Mucosa of gallbladder (tissue), 1 donor: ENCODE measurements at places on chromosomes 13 and 19.

- DNase-seq: no peak
Observed at GRCh38 chr19:51318687-51319648, 7.5 kb downstream of the IGLON5 start.

DNA sequence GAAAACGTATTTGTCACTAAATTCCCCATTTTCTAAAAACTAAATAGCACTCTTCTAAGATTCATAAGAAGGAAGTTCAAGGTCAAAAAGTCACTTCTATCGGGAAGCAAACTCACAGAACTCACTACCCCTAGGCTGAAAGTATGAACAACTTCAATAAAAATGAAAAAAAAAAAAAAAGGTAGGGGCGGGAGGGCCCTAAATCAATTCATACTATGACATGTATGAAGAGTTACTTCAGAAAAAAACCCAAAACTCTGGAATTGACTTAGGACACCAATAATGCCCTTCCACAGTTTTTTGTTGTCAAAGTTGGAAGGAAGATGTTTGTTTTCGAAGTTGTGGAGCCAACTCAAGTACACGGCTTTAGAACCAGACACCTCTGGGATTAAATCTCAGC lies 1.1 kb downstream of the SUCLA2 start:
- no peak for DNase-seq

DNA sequence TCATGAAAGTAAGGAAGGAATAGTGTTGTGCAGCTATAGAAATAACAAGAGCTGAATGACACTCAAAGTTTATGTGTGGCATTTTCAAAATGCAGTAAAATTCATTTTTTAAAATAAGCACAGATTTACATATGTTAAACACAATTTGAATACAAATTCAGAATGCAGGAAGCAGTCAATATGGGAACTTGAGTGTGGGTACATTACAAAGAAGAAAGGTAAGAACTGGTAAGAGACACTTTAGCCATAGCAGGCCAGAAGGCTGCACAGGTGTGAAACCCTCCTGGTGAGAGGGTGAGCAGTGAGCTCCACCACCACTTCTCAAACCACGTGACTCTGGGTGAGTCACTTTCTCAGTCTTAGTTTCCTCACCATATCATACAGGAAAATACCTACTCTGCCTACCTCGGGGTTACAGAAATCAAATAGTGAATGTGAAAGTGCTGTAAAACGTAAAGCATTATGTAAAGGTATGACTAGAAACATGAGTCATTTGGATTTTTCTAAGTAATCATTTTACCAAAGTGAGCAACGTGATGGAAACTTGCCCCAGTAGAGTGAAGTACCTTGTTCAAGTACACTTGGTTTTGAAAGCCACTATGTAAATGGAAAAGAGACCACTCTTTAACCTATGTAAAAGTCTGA lies 40.5 kb downstream of the USP12 start:
- DNase-seq: no peak

DNA sequence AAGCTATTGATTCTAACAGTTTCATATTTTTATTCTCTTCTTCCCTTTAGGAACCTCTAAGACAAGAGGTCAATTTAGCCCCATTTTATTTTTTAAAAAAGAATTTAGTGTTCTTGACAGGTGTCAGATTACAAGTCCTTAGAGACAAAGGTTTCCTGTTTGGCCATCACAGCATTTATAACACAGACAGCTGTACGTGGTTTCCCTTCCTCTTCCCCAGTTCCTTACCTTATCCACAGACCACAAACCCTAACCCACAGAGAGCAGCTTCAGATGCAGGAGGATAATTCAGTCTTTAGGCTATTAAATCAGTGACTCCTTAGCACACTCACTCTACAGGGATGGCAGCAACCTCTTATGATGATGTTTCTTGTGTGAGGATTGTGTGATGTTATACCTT lies 1210.1 kb downstream of the DIAPH3 start:
- no peak for DNase-seq

GRCh38 chr19:41376241-41376997 lies at the start of gene TMEM91:
TSS of gene TMEM91 (plus strand) at chr19:41376533. CDS start at chr19:41378310, 1,777 bp downstream.
- no peak for DNase-seq
